Aorta (tissue), 5 donors: ENCODE measurements at places on chromosomes 12 and 14.

DNA sequence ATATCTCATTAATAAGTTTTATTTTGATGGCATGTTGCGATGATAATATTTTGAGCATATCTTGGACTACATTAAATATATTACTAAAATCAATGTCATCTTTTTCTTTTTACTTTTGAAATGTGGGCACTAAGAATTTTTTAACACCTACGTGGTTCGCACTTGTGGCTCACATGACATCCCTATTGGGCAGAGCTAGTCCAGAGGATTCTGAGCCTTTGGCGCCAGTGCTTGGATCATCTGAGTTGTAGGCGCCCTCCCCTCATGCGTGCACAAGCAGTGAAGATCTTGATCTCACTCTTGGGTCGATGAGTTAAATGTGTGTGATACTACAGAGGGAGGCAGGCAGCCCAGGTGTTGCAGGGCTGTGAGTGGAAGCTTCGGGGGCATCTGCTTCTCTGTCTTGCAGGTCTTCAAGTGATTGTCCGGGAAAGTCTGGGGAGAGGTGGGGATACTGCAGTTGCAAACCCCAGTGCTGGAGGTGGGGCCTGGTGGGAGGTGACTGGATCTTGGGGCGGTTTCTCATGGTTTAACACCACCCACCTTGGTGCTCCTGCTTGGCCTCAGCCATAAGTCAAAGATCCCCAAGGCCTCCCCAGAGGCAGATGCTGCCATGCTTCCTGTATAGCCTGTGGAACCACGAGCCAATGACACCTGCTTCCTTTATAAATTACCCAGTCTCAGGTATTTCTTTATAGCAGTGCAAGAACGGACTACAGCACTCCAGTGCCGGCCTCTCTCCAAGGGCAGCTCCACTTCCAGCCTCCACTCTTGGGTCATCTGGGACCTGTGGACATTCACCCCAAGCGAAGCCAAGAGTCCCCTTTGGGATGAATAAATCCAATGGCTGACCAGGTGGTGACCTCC is 46.1 kb upstream of the PPP2R5C start:
- no peak for DNase-seq

- DNase-seq: no peak
Observed at GRCh38 chr12:4051596-4051995, 178.4 kb upstream of the PARP11 start.

DNA sequence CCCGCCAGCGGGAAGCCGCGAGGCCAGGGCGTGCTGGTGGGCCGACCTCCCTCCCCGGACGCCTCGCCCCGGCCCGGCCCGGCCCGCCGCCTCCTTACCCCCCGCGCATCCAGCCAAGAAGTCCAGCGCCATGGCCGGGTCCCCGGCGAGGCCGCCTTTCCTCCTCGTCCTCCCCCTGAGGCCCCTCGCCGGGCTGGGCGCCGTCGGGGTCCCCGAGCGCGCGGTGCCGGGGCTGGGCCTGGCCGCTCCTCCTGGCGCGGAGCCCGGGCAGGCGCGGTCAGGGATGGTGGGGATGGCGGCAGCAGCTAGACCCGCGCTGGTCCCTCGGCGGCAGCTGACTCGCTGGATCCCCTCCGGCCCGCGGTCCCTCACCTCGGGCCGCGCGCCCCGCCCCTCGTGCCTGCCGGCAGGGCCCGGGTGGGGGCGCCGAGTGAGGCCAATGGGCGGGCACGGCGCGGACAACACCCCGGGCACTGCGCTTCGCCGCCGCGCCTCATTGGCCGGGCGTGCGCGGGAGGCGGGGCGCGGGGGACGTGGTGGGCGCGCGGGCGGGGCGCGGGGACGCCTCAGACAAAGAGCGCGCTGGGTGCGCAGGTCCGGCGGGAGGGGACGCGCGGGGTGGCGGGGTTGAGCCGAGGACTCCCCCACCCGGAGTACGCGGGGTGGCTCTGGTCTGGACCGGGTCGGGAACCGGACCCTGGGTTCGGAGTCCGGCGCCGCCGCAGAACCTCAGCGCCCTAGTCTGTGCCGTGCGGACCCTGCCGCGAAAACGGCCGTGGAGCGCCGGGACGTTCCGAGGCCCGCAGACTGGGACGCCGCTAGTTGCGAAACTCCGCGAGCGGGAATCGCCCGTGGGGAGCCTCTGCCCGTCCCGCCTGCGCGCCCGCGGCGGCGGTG is at the start of gene SLC25A29:
Gene SLC25A29 (minus strand): TSS at position 344 of the 897 bp plus-strand sequence. CDS start 212 bp downstream, at position 132.
- peak; percentile 94 for DNase-seq

GRCh38 chr14:85527445-85528035 is 2.4 kb upstream of the FLRT2 start:
- DNase-seq: no peak

DNA sequence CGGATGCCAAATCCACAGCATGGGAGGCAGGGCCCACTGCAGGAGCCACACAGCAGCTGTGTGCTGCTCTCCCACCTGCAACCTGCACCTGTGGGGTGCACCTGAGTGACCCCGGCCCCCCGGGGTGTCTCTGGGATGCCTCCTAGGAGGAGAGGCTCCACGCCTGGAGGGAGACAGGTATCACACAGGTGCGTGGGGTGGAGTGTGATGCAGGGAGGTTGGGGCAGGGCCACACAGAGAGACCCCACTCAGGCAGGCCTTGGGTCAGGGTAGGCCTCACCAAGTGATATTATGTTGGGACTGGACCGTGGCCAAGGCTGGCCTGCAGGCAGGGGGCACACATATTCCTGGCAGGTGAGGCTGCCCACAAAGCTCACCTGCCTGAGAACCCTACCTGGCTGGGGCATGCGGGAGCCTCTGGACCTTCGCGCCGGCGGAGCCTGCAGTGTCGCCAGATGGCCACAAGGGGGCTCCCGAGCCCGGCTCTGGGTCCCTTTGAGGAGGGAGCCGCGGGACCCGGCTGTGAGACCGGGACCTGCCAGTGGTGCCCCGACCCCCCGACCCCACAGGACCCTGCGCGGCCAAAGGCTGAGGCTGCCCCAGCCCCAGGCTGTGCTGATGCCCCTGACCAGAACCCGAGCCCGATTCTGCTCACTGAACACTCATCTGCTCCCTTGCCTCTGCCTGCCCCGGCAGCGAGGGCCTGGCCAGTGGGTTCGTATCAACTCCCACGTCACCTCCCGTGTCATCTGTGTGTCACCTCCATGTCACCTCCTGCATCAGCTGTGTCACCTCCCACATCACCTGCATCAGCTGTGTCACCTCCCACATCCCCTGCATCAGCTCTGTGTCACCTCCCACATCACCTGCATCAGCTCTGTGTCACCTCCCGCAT is 11.4 kb downstream of the TMEM121 start:
- DNase-seq: peak; percentile 85

DNA sequence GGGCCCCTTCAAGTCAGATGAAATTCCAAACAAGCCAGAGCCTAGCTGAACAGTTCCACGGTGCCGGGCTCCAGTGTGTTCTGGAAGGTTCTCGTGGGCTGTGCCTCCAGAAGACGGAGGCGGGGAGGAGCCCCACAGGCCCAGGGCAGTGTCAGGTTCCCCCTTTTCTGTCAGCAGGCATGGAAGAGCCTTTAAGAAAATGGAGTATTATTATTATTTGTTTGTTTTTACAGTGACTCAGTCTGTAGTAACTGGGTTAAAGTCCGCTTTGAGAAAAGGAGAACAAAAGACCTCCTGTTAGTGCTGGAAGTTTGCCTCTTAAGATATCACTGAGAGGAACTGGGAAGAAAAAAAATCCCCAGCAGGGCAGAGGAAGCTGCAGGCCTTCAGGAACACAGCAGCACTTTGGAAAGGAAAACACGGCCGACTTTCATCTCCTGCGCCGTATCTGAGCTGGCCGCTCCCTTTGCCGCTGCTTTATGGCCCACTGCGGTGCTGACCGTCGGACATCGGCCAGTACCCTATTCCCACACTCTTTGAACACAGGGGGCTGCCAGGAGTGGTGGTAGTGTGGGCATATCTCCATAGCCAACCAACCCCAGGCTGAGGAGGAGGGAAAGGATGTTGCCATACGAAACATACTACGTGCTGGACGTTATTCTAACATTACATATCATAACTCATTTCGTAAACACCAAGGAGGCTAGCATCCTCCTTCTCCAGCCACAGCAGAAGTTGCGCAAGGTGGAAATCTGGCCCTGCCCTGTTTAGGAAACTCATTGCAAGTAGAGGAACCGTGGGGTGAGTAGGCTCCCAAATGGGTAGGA is 194.0 kb downstream of the ZFP36L1 start:
- peak; percentile 86 for DNase-seq

DNA sequence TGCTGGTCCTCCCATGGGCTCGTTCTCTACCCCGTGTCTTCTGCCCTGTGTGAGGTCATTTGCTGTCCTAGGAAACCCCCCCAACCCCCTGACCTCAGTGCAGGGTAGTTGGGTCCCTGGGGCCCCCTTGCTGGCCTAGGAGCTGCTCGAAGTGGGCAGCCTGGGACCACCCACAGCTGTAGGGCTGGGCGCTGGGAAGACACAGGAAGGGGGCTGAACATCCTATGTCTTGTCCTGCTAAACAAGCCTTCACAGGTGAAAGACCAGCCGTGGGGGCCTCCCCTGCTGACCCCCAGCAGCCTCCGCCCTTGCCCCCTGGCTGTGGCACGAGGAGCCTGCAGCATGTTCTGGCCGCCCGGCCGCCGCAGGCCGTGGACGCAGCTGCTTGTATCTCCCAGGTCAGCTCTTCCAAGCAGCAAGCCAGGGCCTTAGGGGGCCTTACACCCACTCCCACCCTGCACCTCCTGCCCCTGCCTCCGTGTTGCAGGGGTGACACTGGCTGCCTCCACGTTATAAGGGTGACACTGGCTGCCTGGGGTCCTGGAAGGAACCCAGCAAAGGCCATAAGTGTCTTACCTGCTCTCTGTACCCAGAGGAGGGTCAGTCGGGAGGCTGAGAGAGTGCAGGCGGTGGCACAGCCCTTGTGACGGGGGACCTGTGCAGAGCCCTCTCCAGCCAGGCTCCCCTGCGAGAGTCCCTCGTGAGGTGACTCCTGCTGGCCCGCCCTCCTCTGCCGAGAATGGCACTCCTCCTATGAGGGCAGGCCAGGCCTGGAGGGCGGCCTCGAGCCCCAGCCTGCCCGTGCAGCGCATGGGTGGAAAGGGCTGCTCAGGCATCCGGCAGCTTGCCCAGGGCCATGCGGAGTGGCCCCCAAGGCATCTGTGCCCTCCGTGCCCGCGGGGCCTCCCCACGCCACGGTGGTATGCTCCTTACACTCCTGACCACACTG is 11.5 kb upstream of the TEX22 start:
- DNase-seq: no peak

DNA sequence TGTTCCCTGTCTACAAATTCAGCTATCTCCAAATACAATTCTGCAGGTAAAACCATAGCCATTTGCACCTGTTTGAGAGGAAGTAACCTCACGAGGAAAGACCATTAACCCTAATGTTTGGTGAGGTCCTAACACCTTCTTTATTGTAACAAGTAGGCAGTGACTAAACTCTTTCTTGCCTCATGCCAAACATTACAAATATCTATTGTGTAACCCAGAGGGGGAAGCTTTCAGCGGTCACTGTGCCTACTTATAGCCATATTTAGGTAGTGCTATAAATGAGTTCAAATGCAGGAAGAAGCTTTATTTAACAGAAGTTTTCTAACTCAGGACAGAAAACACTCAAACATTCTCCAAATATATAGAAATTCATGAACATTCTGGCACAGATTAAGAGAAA is 252.7 kb downstream of the LRFN5 start:
- DNase-seq: no peak

GRCh38 chr12:49897276-49897675 is 6.4 kb downstream of the FAIM2 start:
- peak; percentile 25 for DNase-seq

DNA sequence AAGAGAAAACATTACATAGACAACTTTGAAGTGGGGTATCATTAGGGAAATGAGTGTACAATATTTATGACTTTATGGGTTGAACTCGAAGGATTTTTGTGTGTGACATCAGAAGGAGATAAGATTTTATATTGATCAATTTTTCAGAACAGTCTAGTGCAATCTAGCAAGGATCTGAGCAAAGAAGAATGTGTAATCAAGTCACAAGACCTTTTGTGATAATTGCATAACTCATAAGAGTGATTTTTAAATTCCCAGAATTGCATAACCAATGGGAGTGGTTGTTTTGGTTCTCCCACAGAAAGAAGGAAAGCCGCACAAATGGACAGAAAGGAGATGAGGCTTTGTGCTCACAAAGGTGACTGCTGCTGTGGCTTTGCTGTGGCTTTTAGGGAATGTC is 441.8 kb upstream of the FLRT2 start:
- DNase-seq: no peak

DNA sequence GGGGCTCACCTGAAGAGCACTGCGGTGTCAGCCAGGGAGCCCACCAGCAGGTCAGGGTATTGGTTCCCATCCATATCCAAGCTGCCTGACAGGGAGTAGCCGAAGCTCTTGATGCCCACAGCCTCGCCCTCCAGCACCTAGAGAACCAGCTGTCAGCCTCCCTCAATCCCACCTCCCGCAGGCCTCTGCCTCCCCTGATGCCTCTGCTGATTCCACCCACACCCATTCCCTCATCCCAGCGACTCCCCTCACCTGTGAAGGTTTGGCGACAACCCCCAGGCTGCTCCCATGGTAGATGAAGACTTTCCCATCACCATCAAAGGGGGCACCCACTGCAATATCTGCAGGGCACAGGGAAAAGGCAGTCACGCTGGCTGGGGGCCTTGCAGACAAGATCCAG is 10.0 kb downstream of the ITGA7 start:
- DNase-seq: peak; percentile 26

DNA sequence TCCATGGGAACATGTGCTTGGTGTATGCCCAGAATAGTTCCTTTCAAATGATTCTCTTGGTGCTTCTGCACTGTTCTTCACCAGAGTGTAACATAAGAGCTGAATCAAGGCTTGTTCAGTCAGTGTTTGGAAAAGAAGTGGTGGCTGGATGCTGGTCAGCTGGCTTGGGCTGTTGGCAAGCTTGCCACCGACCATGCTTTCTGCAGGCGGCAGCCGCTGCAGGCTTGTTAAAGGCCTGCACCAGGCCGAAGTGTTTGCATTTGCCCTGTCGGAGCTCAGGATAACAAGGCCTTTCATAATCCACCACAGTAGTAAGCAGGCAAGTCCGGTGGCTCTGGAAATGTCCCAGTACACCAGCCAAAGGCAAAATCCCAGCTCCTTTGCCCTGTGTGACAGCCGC is 26.9 kb downstream of the DAAM1 start:
- peak; percentile 84 for DNase-seq

DNA sequence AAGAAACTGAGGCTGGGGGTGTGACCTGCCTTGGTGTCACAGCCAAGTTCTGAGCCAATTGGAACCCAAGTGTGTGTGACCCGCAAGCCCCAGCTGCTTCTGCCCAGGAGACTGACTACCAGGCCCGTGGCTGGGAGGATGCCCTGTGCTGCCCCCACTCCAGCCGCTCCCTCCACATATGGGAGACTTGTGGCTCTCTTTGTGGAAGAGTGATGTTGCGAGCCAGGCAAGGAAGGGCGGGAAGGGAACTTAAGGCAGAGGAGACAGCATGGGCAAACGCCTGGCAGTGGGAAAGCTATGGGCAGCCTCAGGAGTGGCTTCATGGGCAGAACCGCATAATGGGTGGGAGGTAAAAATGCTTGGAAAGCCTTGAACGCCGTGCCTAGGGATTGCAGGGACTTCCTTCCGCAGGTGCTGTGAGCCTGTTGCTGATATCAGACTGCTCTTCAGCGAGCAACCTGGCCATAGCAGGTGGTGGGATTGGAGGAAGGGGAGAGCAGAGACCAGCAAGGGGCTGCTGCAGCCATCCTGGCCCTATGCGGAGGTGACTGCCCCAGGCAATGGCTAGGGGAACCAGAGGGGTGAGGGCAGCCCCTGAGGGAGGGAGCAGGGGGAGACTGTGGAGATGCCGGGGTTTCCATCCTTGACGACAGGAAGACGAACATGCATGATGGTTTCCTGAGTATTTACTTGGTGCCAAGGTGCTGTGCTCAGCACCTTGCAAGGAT is 115.7 kb downstream of the LGMN start:
- DNase-seq: no peak
